ENCODE measurements at places on chromosomes 12 and 14.

DNA sequence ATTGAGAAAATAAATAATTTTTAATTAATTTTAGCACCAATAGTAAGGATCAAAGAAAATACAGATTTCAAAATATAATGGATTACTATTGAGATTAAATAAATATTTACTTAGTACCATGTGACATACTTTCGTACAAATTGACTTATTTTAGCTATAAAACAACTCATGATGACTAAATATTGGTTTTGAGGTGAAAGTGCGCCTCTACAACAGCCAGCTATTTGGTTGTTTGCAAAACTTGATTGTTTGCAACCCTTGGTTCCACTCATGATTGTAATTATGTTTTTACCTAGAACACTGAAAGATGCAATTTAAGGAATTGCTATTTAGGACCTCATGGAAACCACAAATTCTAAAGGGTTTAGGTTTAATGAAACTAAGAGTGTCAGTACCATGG lies 51.9 kb upstream of the PPM1H start:
- DNase-seq, result no peak

DNA sequence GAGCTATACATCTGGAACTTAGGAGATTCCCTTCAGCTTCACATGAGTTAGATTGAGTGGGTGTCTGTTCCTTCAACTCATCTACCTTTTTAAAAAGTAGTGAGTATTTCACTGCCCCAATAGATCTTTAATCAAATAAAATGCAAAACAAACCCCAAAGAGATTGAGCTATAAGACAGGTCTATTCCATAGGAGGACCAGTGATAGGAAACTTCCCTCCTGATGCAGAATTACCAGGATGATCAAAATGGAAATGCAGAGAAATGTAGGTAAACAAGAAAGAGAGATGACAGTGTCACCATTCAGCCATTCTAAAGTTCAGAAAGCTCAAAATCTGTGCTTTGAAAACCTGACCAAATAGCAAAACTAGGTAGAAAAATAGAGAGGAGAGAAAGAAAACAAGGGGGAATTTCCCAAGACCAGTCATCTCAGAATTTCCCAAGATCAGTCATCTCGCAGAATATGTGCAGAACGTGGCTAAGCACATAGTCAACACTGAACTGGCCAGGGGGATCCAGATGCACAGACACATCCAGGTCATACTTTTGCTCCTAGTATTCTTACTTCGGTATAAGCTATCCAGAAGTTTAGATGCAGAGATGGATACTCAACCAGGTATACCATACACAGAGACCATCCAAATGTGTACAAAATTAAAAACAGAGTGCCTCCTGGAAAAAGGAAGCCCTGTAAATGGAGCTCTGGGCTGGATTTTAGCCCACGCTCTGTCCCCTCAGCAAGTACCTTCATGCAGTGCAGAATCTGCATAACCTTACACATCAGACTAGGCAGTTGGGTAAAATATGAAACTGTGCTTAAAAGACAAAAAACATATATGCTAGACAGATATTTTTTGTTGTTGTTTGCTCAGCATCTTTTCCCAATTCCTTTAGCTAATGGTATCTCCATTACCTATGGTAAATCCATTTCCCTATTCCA lies 27.4 kb downstream of the SLC41A2 start:
- DNase-seq, result no peak

DNA sequence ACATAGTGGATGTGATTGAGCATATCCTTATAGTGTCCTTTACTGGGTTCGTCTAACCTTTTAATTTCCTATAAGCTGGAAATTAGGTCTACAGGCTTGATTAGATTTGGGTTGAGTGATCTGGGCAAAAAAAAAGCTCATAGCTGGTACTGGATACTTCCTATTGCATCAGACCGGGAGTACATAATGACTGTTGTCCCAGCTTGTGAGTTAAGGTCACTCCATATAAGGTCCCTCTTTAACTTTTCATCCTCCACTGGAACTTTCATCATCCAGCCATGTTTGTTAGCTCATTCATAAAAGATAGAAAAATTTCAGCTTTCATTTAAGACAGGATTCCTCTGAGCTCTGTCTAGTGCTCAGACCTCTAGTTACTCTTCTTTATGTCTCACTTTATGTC lies 80.8 kb downstream of the C14orf132 start:
- DNase-seq, result no peak

DNA sequence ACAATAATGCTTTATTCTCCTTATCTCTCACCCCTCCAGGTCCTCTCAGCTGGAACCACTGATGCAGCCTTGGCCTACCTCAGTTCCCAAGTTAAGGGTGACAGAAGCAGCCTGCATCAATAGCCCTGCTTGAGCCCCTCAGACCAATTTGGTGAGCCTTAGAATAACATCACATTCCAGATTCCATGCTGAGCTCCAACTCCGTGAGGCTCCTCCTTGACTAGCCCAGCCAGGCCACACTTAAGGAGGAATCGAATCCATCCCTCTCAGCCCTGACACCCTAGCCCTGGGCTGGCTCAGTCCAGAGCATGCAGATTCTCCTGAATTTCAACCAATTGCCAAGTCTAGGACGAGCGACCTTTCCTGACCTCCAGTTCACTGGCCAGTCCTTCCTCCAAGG lies 91.1 kb downstream of the ARMH4 start:
- DNase-seq, result no peak

DNA sequence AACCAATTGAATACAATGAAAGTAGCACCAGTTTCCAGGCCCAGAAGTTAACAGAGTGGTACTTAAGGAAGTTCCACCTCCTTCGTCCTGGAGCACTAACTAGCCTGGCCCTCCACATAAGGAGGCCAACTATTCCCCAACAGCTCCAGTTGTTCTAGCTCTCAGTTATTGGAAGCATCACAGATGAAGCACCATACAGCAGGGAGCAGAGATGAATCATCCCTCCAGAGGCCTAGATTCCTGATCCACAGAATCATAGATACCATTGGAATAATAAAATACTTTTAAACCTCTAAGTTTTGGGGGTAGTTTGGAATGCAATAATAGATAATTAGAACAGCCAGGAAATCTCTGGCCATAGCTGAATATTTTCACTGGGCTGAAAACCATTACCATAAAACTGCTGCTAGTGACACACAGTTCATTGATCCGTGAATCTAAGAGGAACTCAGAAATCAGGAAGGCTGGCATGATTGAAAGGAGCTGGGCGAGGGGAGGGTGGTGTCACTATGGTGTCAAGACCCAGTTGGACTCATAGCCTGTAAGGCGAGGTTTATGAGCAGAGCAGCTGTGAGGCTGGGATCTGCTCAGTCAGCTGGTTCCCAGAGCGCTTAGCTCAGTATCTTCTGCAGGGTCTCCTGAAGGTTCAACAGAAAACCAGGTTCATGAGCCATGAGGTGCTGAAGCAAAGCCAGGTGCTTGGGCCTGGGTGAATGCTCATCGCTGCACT lies 371.4 kb upstream of the TMTC1 start:
- DNase-seq, result no peak

- no peak for DNase-seq
Observed at GRCh38 chr14:101625336-101626097, 64.2 kb downstream of the DIO3 start.

DNA sequence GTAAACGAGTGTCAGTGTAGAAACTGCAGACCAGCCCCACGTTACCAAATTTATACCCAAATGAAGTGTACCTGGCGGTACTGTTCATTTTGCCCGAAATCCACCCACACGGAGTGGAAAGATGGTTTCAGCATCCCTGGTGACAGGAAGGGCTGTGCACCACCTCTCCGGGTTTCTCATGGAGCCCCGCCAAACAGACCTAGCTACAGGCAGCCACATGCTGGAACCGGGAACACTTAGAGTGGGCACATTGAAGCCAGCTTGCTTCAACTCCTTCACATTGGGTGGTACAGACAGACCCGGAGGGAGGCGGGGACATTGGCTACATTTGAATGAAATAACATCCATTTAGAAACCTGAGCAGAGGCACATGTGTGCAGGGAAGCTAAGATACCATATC lies 84.4 kb downstream of the PPP2R5C start:
- no peak for DNase-seq

DNA sequence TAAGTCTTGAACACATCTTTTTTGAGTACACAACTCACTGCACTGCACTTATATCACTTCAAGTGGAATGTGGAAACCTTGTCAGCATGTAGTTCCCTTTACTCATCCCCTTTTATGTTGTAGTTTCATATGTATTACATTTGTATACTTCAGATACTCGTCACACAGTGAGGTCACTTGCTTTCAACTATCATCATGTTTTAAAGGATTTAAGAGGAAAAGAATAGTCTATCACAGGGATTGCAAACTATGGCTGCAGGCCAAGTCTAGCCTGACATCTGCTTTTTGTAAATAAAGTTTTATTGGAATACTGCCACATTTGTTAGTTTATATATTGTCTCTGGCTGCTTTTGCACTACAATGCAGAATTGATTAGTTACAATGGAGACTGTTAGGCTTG lies 24.3 kb downstream of the CNOT2 start:
- DNase-seq, result no peak

DNA sequence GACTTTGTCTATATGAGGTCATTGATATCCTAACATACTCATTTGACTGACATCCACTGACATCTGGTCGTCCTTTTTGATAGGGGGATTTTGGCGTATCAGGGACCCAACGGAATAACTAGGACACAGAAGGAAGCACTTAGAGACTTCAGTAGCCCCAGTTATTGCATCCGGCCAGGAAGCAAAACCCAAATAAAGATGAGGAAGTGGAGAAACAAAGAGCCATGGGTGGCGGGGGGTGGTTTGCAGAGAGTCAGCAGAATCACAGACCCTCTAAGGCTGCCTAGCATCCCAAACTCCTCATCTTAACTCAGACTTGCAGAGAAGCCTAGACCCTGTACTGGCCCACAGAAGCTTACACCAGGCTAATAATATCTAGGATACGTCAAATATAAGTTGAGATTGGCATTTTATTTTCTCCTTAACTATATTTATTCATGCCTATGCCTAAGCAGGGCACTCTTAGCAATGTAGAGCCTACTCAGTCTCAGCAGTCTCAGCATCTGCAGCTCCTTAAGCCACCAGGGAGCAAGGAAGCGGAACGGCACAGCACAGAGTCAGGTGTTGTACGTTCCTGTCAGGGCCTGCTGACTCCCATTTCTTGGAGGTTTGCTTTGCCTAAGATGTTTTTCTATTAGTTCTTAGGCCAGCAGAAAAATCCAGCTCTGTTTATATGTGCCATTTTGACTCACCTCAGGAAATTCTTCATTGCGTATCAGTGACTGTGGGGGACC lies 45.1 kb downstream of the KCNA1 start:
- DNase-seq, result no peak
